ENCODE measurements at places on chromosomes 6 and 20.
A peak's percentile ranks its signal among the peaks of the same experiment; 100 is the strongest.

DNA sequence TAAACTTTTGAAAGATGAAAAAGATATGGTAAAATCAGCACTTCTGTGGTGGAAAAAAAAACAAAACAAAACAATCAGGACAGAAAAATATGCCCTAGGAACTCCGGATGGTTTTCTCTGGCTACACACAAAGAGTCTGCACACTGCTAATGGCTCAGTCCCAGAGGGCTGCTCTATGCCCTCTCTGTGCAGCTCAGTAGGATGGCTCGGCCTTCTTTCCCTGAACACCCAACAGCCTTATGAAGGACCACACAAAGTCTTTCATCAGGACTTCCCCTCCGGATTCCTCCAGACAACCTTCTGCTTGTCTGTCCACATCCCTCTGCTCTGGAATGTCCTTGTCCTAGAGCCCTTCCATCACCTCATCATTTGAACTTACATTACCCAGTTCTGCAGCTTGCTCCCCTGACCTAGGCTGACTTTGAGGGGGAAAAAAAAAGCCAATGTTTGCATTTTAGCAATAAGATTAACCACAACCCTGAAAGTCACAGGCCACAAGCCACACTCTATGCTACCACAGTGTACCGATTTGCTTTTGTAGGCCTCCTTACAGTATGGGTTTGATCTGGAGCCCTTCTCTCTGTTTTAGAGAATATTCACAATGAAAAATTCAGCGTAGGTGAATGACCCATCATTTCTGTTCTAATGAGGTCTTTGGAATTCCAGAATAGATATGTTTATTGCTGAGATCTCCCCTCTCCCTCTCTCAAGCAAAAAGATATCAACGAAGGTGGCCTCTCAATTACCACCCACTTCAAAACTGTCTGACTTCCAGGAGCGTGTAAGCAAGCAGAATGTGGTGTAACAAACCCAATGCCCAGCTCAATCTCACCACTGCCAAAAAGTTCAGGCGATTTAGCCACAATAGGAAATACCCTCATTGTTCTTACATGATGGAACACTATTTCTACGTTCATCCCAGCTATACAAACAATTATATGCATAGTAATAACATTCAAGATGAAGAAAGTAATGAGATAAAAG is 164.0 kb downstream of the GMDS start:
- DNase-seq = peak; percentile 52

- no peak for DNase-seq
These were observed 3.5 kb downstream of the MCUR1 start for GRCh38 chr6:13810688-13811446.

DNA sequence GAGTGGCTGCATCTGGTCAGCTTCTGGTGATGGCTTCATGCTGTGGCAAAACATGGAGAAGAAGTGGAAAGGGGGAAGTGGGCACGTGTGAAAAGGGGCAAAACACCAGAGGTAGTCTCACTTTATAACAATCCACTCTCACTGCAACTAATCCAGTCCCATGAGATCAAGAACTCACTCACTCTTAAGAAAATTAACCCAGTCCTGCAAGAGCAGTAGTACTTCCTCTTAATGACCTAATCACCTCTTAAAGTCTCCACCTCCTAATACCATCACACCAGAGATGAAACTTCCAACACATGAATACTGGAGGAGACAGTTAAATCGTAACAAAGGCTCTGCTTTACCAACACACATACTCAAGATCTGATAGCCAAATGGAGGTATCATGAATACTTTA is 152.6 kb downstream of the THEMIS start:
- DNase-seq = peak; percentile 5

GRCh38 chr6:33064723-33065122 is 8.7 kb downstream of the HLA-DPA1 start:
- DNase-seq = no peak

- DNase-seq = no peak
These were observed 4.0 kb downstream of the ZSWIM3 start for GRCh38 chr20:45861221-45862075.

DNA sequence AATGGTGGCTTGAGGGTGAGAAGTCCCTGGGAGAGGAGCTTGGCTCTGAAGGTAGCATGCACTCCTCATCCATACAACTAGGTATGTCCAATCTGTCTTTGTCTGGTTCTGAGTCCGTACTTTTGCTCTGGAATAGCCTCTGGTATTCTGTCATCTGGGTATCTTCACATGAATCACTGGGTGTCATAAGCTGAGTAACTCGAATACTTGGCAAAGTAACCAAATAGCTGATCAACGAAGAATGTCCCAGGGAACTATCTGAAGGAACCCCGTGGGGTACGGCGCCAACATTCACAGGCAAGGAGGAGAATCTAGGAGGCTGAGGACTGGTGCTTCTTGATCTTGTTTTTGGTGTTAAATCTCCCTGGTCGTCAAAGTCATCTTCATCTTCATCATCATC is 184.8 kb downstream of the HIVEP2 start:
- no peak for DNase-seq

GRCh38 chr6:16007146-16007545 is 121.7 kb upstream of the MYLIP start:
- no peak for DNase-seq

GRCh38 chr6:168507297-168507696 is 66.3 kb downstream of the SMOC2 start:
- no peak for DNase-seq

- no peak for DNase-seq
These were observed 116.5 kb upstream of the CCDC28A start for GRCh38 chr6:138657065-138657425.

DNA sequence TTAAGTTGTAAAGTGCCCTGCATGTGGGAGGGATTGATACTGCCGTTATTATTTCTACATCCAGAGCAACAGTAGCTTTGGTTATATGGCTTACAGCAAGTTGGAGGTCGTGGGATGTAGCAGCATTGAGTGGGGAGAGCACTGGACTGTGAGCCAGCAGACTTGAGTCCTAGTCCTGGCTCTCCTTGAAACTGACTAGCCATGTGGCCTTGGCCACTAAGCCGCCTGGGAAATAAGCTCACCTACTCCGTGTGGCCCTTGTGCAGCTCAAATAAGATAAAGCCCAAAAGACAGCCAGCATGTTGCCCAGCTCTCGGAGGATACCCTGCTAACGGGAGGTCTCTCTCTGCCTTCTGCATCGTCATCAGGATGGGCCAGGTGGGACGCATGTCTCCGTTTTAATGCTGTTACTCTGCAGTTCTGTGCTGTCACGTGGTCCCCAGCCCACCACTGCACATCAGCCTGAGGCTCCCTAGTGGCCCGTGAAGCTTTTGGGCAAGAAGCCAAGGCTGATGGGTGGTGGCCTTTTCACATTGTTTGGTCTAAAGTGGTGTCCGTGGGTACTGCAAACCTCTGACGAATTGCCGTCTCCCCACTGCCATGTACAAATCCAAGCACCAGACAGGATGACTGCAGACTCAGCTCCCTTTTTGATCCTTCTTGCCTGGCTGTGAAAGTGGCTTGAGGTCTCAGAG is 7.9 kb downstream of the EPB41L1 start:
- DNase-seq = no peak

Measured in activated CD4-positive, alpha-beta T cell treated with anti-CD3 and anti-CD28 coated beads, Interleukin-2, amount 50 U/mL, for 16 hours (primary cell).